Dermis microvascular lymphatic vessel endothelial cell (primary cell): ENCODE measurements at places on chromosomes 3 and 15.

- no peak for DNase-seq
These were observed 112.0 kb downstream of the AKAP13 start for GRCh38 chr15:85492406-85492805.

DNA sequence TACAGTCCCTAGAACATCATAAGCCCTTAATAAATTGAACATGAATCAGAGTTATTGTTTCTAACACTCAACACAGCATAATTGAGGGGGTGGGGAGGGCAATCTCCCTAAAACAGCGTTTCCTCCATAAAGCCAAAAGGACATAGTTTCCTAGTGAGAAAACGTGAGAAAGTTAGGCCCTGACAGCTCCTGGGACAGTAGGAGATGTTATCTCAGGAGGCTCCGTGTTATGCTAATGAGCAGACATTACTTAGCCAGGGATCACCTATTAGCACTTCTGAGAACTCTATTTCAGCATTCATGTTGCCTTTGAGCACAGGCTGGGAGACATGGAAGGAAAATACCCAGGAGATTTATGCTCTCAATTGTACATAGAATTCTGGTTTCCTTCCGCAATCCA is 229.1 kb upstream of the ADAMTS9 start:
- peak; percentile 59 for DNase-seq

- DNase-seq = no peak
These were observed 21.4 kb downstream of the IDH2 start for GRCh38 chr15:90080818-90081393.

DNA sequence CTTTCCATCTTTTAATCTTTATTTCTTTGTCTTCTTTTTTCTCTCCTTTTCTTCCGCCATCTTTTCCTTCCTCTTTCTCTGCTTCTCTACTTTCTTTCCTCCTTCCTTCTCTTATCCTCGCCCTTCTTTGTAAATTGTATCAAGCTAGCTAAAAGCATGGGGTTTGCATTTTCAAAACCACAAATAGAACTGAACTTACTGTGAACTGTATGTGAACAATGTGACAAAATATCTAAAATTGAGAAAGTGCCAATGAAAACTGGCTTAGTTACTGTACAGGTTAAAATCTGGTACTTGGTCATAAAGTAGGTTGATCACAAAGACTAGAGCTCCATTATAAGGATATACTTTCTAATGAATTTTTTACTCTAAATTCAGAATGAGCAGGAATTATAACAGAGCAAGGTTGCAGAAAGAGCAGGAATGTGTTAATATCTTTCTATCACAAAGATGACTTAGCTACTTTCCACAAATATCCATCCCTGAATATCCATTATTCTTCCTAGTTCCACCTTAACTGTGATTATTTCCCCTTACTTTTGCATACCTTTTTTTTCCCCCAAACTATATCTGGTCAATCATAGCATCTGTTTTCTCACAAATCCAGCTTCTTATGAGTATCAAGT is 122.4 kb downstream of the LSAMP start:
- no peak for DNase-seq

DNA sequence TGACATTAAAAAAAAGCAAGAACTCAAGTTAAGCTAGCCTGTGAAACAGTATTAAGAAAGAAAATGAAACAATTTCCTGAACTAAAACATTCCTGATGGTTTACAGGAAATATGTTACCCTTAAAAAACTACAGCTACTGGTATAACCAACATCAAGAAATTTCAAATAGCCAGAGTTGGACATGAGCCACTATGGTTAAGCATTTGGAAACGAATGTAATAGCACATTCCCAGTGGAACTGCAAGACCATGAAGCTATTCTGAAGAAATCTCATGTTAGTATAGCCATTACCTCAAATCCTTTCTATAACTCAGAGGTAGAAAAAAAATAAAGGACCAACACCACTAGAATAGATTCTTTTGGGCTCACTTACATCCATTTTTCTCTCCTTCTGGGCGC is 30.2 kb downstream of the CPNE4 start:
- no peak for DNase-seq

GRCh38 chr3:46845397-46845859 is 17.8 kb downstream of the MYL3 start:
- peak; percentile 24 for DNase-seq

- no peak for DNase-seq
These were observed 55.3 kb upstream of the MAGI1 start for GRCh38 chr3:66093981-66094380.

GRCh38 chr15:92711457-92711831 is 55.9 kb upstream of the FAM174B start:
- no peak for DNase-seq

GRCh38 chr3:62335196-62335595 is 38.2 kb downstream of the FEZF2 start:
- no peak for DNase-seq

DNA sequence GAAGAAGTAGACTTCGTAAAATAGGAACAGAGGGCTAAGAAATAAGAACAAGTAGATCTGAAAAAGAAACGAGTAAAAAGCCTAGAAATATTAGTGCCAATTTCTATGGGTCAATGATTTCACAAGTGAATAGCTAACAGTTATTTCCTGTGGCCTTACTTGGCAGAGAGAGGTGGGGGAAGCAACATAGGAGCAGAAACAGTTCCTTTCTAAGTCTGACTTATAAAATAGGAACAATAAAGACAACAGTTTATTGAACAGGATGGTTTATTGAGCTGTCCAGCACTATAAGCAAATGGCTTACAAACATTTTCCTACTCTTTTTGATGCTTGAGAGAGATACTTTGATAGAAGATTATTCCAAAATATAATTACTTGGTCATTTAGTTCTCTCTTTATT is 37.9 kb downstream of the AGTR1 start:
- DNase-seq = no peak

DNA sequence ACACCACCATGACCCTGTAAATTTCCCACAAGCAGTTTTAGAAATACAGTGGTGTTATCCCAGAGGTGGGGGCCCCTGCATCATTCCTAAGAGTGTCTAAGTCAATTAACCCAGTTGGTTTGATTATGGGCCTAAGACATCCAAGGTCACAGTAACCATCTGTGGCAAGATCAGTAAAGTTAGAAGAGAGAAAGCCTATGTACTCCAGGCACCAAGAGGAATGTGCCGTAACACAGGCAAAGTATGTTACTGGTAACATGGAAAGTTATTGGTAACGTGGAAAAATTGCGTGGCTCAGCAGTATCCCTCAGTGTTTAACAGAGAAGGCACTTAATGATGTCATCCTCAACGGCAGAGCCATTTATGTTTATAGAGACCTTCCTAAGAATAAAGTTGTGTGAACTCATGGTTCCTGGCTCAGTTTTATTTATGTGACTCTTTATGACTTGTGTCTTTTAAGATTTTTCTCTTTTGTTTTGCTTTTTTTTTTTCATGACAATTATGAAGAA is 144.1 kb upstream of the RASGRP1 start:
- DNase-seq = peak; percentile 14

DNA sequence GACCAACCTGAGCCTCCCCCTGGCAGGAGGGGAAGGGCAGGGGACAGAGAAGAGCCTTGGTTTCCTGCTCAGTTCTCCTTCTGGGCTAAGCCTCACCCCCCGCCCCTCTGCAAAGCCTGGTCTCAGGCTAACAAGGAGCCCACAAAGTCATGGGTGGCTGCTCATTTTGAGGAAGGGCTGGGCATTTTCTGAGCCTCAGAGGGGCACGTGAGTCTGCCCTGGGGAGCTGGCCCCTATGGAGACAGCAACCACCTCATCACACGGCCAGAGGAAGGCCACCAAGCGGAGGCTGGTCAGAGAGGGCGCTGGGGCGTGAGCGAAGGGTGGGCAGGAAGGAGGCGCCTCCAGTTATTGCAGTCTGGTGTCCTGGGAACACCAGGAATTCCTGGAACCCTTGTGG is 18.7 kb downstream of the ABTB1 start:
- DNase-seq = no peak

DNA sequence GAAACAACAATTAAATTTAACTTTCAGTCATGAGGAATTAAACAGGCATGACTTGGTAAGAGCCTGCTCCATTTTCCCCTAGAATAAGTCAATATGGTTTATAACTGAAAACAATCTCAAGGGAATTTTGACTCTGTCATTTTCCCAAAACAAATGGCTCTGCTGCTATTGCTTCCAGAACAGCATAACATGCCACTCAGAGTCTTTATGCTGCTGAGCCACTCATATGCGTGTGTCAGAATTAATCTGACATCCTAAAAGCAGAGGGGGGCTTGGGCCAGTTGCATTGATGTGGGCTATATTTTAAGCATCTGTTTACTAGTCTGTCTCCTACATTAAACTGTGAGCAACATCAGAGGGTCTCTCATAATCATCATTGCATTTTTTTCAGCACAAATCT is 111.1 kb upstream of the ABI3BP start:
- no peak for DNase-seq

GRCh38 chr3:165159760-165160421 is 36.3 kb downstream of the SLITRK3 start:
- no peak for DNase-seq

DNA sequence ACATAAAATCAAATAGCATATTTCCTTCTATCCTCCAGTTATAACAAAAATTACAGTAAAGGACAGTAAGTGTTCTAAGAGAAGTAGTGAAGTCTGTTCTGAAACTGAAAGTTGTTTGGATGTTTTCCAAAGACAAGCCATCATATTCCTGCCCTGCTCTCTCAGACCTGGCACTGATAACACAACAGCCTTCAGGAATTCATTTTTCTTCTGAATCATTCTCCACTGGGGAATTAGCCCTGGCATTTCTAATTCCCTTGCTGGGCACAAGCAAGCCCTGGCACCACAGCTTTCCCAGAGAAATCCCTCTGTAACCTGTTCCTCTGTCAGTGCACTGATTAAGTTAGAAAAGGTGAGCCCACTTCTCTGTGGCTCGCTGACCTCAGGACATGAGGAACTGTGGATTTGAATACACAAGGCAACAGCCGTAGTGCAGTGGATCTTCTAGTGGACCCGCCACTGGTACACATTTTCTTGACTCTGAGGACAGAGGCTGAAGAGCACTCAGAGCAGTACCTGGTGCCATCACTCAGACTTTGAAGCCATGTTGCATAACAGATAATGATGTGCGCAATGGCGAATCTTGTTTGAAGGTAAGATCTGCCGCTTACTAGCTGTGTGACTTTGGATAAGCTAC is 61.6 kb downstream of the WWTR1 start:
- DNase-seq = no peak

- no peak for DNase-seq
These were observed 95.1 kb upstream of the ZBED2 start for GRCh38 chr3:111690242-111690641.

DNA sequence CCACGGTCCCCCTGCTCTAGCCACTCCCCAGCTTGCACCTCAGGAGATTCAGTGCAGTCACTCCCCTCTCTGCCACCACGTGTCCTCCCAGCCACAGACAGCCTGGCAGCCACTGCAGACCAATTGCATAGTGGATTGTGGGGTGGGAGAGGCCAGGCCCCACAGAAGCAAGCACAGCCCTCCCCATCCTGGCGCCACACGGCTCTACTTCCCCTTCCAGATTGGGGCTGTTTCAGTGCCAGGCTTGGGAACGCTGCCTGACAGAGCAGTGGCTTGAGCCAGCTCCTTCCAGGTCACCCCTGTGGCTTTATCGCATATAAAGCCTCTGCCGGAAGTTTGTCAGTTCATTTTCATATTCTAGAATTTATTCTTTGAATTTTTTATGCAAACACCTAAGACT is 90.7 kb downstream of the TMEM266 start:
- DNase-seq = no peak

DNA sequence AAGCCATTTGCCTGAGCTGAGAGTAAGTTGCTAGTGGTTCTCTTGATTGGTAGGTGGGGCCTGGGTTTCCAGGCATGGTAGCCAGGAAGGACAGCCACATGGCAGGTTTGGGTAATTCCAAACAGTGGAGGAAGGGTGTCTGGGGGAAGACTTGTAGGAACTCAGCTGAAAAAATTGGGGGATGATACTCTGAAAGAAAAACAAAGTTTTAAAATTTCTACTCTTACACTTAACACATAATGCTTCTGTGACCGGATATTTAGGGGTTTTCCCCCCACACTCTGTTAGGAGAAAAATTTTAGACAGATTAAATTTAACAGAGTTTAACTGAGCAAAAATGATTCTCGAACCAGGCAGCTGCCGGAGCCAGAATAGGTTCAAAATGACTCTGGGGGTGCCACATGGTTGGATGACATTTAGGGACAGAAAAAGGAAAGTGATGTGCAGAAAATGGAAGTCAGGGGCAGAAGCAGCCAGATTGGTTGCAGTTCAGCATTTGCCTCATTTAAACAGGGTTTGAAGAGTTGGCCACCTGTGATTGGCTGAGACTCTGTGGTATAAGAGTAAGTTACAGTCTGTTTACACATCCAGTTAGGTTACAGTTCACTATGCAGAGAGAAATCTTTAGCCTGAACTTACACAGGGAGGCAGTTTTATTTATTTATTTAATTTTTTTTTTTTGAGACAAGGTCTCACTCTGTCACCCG is 8.1 kb downstream of the B2M start:
- DNase-seq = peak; percentile 42
